Spleen (tissue), 13 donors: ENCODE measurements at places on chromosomes 2 and 18. TPM values are rescaled to one million over a fixed set of nuclear protein-coding genes. Genes with fewer than 3 reads are reported as not detected.

GRCh38 chr2:175523001-175523400 lies 341.5 kb upstream of the ATP5MC3 start:
- H3K36me3 ChIP-seq, result no peaks in the 10 kb centered on the region
- H3K4me1 ChIP-seq, result no peaks in the 10 kb centered on the region
- H3K4me3 ChIP-seq, result no peak overlapping the region
- H3K27ac ChIP-seq, result no peak overlapping the region
- no peak for DNase-seq

DNA sequence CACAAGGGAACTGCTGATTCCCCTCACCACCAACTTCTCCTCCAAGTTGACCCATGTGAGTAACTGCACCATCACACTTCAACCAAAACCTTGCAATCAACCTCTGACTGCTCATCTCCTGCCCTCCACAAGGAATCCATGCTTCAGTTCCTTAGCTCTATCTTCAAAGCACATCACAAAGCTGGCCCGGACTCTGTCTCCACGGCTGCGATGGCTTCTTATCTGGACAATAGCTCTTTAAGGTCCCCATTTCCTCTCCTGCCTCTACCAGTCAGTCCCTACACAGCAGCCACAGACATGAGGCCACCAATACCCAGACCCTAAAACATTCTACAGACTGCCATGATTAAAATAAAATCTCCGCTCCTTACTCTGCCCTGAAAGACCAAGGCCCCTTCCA lies 25.7 kb downstream of the MBOAT2 start:
- H3K4me1 ChIP-seq, result no peaks in the 10 kb centered on the region
- no peak overlapping the region for H3K4me3 ChIP-seq
- H3K27me3 ChIP-seq, result no peaks in the 10 kb centered on the region
- H3K27ac ChIP-seq, result no peak overlapping the region

DNA sequence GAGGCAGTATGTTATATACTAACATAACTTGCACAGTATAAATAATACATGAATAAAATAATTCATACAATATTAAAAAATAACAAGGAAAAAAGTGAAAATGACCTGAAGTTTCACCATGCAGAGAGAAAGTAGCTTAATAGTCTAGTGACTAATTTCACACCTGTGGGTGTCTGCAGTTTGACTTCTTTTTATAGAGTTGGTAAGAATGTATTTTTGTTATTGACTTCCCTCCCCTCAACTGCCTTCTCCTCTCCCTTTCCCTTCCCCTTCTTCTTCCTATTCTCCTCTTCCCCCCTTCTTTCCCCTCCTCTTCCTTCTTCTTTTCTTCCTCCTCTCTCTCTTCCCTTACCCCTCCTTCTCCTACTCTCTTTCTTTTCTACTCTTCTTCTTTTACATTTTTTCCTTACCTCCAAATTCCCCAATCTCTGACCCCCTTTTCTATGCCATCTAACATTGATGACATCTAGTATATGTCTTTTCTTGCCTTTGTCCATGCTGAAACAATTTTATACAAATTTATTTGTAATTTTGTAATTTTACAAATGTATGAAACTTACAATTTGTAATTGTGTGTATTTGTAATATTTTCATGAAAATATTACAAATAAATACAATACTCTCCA lies 3.1 kb downstream of the DNAH6 start:
- H3K27me3 ChIP-seq, result no peaks in the 10 kb centered on the region
- no peaks in the 10 kb centered on the region for H3K4me1 ChIP-seq
- H3K4me3 ChIP-seq, result no peak overlapping the region
- no peaks in the 10 kb centered on the region for H3K36me3 ChIP-seq
- H3K27ac ChIP-seq, result no peak overlapping the region
- no peak for DNase-seq

DNA sequence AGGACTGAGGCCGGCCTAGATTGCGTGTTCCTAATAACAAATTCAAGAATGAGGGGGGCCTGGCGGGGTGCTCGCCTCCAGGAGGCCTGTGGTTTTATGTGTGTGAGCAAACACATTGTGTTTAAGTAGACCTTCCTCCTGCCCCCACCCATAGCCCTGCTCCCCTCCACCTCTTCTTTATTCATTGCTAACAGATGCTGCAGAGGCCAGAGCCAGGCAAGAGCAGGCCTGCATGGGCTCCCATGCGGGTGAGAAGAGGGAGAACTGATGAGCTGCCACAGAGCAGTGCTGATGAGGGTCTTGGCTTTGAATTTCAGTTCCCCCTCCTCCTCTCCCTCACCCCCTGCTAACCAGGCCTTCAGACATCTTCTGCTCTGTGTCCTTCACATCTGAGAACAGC lies 154.6 kb downstream of the OSR1 start:
- H3K36me3 ChIP-seq, result no peaks in the 10 kb centered on the region
- H3K27me3 ChIP-seq, result no peaks in the 10 kb centered on the region
- no peak for DNase-seq
- H3K4me3 ChIP-seq, result no peak overlapping the region
- no peaks in the 10 kb centered on the region for H3K4me1 ChIP-seq

GRCh38 chr18:26422472-26423162 lies 125.7 kb downstream of the KCTD1 start:
- H3K27me3 ChIP-seq, result no peaks in the 10 kb centered on the region
- DNase-seq, result no peak
- no peak overlapping the region for H3K4me3 ChIP-seq
- no peaks in the 10 kb centered on the region for H3K4me1 ChIP-seq
- H3K27ac ChIP-seq, result no peak overlapping the region

- no peaks in the 10 kb centered on the region for H3K27me3 ChIP-seq
- H3K4me3 ChIP-seq, result no peak overlapping the region
- no peaks in the 10 kb centered on the region for H3K36me3 ChIP-seq
- no peaks in the 10 kb centered on the region for H3K4me1 ChIP-seq
- DNase-seq, result no peak
Measured at GRCh38 chr2:154233231-154233630, 361.5 kb downstream of the GALNT13 start.

GRCh38 chr2:172081221-172082022 lies 3.9 kb upstream of the DLX1 start:
- DNase-seq, result no peak
- H3K4me1 ChIP-seq, result peaks cover 38% of the 10 kb centered on the region
- no peak overlapping the region for H3K4me3 ChIP-seq
- H3K36me3 ChIP-seq, result no peaks in the 10 kb centered on the region

DNA sequence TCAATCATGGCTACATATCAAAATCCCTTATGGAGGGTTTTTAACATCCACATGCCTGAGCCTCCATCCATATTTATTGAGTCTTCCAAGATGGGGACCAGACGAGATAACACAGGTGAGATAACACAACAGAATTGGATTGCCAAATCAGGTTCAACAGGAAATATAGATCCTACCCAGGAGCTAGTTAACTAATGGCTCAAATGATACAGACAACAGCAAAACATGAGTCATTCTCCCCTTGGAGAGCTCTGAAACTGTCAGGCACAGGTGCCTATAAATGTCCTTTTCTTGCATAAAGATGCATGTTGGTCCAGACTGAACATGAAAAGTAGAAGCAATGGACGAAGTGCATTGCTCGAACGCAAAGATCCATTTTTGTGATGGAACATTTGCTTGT lies 202.2 kb downstream of the CDH20 start:
- no peak for DNase-seq
- no peak overlapping the region for H3K4me3 ChIP-seq
- H3K27me3 ChIP-seq, result no peaks in the 10 kb centered on the region
- no peaks in the 10 kb centered on the region for H3K4me1 ChIP-seq
- no peak overlapping the region for H3K27ac ChIP-seq

- H3K27ac ChIP-seq, result no peak overlapping the region
- H3K4me1 ChIP-seq, result peaks cover 4% of the 10 kb centered on the region
- no peaks in the 10 kb centered on the region for H3K36me3 ChIP-seq
- DNase-seq, result no peak
- no peak overlapping the region for H3K4me3 ChIP-seq
Measured at GRCh38 chr18:13448335-13448795, 229.8 kb downstream of the LDLRAD4 start.

DNA sequence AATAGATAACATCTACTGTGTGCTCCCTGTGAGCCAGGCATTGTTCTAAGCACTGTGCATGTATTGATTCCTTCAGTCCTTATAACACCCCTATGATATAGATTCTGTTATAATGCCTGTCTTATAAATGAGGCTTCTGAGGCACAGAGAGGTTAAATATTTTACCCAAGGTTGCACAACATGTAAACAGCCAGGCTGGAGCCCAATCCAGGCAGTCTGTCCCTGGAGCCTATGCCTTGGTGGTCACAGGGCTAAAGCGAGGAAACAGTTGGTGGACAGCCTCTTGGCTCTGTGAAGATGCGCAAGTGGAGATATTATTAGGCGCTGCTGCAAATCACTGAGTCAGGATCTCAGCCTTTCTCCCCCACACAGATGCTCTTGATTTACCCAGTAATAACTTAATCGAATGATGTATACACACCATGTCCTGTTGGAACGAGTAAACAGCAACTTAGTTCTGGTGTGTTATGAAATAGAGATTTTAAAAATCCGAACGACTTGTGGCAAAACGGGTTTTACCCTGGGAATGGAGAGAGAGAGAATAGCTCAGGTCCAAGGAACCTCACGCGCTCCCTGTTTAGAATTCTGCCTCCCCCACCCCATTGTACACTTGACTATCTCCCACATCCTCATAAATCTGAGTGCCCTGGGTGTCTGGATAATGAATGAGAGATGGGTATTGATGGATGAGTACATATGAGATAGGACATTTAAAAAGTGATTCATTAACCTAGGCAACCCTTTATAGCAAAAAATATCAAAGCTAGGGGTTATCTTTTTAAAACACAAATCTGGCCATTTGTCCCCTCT lies 231.9 kb downstream of the BCL2 start:
- DNase-seq, result no peak
- H3K27me3 ChIP-seq, result no peaks in the 10 kb centered on the region
- no peaks in the 10 kb centered on the region for H3K4me1 ChIP-seq

- H3K36me3 ChIP-seq, result no peaks in the 10 kb centered on the region
- peaks cover 25% of the 10 kb centered on the region for H3K27me3 ChIP-seq
- peak; percentile 0 for DNase-seq
- peak overlapping the region; percentile 86 for H3K27ac ChIP-seq
Measured at GRCh38 chr2:10120877-10121574, 1.5 kb upstream of the RRM2 start.

- no peak for DNase-seq
- H3K27ac ChIP-seq, result no peak overlapping the region
- H3K36me3 ChIP-seq, result no peaks in the 10 kb centered on the region
- H3K27me3 ChIP-seq, result no peaks in the 10 kb centered on the region
- peaks cover 5% of the 10 kb centered on the region for H3K4me1 ChIP-seq
Measured at GRCh38 chr2:118044103-118044716, 30.3 kb upstream of the CCDC93 start.

- no peaks in the 10 kb centered on the region for H3K27me3 ChIP-seq
- DNase-seq, result no peak
- no peak overlapping the region for H3K27ac ChIP-seq
- H3K4me3 ChIP-seq, result no peak overlapping the region
Measured at GRCh38 chr2:169569948-169570347, 3.7 kb downstream of the FASTKD1 start.

DNA sequence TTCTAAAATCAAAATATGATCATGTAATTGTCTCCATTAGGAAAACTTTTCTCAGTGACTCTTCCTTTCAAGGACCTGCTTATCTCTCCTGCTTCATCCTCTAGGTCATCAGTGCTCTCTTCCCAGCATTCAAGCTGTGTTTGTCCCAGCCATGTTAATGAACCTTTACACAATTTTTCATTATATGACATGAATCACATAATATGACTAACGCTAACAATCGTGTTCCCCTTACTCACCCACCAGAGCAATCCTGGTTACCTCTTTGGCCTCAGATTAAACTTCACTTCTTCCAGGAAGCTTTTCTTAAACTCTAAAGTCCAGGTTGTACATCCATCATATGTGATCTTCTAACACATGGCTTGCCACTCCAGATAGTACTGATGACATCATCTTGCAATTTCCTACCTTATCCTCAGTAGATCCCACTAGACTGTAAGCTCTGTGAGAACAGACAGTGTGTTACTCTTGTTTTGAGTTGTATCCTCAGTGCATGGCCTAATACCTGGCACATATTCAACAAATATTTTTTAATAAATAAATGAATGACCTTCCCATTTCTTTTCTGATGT lies 882.9 kb upstream of the ZEB2 start:
- H3K27ac ChIP-seq, result no peak overlapping the region
- H3K4me3 ChIP-seq, result no peak overlapping the region
- no peak for DNase-seq
- no peaks in the 10 kb centered on the region for H3K4me1 ChIP-seq
- no peaks in the 10 kb centered on the region for H3K27me3 ChIP-seq
- no peaks in the 10 kb centered on the region for H3K36me3 ChIP-seq

DNA sequence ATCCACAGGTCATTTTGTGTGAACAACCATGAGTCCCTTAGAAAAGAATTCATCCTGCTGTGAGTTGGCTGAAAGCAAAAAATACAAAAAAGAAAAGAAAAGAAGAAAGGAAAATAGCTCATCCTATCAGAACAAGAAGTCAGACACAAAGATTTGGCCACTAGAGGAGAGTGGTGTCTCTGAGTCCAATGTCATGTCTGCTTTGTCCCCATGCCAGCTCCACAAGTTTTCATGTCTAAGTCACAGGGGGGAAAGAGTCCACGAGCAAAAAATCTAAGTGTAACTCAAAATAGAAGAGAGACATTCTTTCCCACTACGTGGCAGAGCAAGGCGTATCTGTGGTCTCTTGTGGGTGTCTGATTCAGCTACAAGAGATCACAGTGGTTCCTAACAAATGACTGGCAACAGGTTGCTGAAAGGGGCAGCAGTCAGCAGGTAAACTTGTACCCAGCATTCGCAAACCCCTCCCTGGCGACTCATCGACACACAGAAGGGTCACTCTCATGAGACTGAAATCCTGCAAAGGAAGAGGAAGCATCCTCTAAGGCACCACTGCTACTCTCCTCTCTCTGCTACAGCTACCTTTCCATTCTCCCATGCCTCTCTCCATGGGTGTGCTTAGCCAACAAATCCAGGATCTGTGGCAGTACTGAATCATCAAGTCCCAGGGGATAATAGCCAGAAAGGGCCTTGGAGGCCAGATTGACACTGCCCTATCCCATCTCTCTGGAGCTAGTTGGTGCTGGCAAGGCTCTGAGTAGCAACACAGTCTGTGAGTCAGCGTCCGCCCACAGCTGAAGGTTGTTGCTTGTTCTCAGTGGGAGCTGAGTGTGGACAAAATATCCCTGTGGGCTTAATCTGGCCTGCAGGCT lies 123.0 kb upstream of the SLC39A10 start:
- peak overlapping the region; percentile 74 for H3K27ac ChIP-seq
- no peaks in the 10 kb centered on the region for H3K27me3 ChIP-seq
- peaks cover 67% of the 10 kb centered on the region for H3K4me1 ChIP-seq
- DNase-seq, result peak; percentile 80

GRCh38 chr2:37615804-37616676 lies 55.4 kb downstream of the CDC42EP3 start:
- H3K4me1 ChIP-seq, result peaks cover 23% of the 10 kb centered on the region
- H3K36me3 ChIP-seq, result no peaks in the 10 kb centered on the region
- H3K4me3 ChIP-seq, result no peak overlapping the region

GRCh38 chr18:28690836-28691495 lies 514.0 kb upstream of the CDH2 start:
- no peak overlapping the region for H3K4me3 ChIP-seq
- H3K27ac ChIP-seq, result no peak overlapping the region
- no peaks in the 10 kb centered on the region for H3K4me1 ChIP-seq
- H3K36me3 ChIP-seq, result no peaks in the 10 kb centered on the region
- H3K27me3 ChIP-seq, result no peaks in the 10 kb centered on the region

The TRAPPC12 gene
- 132 TPM for total RNA-seq

The OBSL1 gene
- total RNA-seq, result 31.1 TPM

The IGFBP2 gene
- total RNA-seq, result 140 TPM

The KIAA2012 gene
- not detected for total RNA-seq

The UGT1A3 gene
- not detected for total RNA-seq

The DYNAP gene
- total RNA-seq, result 1.0 TPM

The GALNT5 gene
- not detected for total RNA-seq

The ANKAR gene
- 10.8 TPM for total RNA-seq

The GATA6 gene
- total RNA-seq, result 65.3 TPM

The CD28 gene
- total RNA-seq, result 8.5 TPM

The IL1B gene
- total RNA-seq, result 16.1 TPM

The NBEAL1 gene
- total RNA-seq, result 21.8 TPM

The RBMS1 gene
- total RNA-seq, result 151 TPM
